ENCODE measurements at places on chromosomes 7 and 10.

DNA sequence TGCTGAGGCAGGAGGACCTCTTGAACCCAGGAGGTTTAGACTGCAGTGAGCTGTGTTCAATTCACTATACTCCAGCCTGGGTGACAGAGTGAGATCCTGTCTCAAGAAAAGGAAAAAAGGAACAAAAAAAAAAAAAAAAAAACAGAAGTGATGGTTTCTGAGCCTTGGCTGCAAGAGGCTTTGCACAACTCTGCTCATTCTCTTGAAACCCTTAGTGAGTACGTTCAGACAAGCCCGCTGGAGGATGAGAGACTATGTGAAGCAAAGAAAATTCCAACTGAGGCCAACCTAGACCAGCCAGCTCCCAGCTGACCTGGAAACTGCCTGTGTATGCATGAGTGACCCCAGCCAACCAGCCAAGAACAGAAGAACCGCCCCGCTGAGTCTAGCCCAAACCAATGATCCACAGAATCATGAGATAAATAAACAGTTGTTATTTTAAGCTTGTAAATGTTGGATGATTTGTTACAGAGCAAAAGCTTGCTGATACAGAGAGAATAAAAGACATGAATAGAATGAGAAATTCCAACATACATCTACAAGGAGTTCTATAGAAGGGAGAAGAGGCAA lies 50.6 kb upstream of the FZD9 start:
- no peak for DNase-seq

DNA sequence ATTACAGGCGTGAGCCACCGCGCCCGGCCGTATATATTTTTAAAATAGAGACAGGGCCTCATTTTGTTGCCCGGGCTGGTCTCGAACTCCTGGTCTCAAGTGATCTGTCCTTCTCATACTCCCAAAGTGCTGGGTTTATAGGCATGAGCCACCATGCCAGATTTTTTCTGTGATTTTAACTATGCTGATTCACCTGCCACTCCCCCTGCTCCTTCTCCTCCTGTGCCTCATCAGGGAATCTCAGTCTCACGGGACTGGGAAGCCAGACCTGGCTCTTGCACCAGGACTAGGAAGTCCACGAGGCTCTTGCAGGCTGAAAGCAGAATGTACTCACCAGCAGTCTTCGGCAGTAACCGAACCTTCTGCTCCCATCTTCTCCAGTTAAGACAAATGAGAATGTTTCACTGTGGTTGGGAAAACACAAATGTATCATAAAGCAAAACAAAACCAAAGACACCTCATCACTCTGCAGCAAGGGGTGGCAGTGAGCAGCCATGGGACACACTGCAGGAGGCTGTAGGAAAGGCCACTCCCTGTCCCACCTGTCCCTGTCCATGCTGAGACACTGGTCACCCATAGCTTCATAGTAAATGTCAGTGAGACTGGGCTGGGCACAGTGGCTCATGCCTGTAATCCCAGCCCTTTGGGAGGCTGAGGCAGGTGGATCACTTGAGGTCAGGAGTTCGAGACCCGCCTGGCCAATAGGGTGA lies 78.7 kb upstream of the MKRN1 start:
- DNase-seq = no peak

DNA sequence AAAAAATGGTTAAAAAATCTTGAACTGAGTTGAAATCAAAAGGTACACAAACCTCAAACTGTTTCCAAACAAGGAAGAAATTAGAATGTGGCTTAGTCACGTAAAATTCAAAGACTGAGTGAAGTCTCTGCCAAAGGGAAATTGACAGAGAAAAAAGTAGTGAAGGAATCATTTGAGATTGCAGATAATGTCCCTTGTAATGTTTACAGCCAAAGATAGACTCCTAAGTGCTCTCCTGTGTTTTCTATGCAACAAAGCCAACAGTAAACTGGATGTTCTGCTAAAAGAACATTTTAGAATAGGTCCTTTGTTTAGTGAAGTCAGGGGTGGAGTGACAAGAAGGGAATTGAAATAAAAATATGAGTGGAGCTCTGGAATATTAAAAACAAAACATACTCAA lies 117.9 kb downstream of the ITGA8 start:
- DNase-seq = no peak

DNA sequence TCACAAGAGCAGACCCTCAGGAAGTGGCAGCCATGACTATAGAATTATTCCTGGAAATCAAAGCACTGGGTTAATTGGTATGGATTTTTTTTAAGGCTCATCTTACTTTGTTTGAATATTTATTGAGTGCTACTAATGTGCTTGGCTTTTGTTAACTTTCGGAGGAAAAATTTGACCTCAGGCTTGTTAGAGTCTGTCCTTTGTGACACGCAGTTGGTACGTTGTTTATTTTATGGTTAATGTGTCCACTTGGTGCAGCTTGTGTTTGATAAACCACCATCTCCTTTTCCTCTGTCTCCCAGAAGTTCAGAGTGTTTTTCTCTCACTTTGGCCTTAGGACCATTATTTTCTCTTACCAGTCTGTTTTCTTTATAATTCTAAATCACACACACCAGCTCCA lies 268.6 kb downstream of the SDK1 start:
- DNase-seq = no peak

GRCh38 chr7:20700453-20701227 lies 85.2 kb downstream of the ABCB5 start:
- DNase-seq = no peak

Data from smooth muscle cell of the brain vasculature (primary cell).